ENCODE measurements at places on chromosomes 4 and X.

- no peak for DNase-seq
These were observed 31.1 kb upstream of the WDR17 start for GRCh38 chr4:176034499-176034898.

DNA sequence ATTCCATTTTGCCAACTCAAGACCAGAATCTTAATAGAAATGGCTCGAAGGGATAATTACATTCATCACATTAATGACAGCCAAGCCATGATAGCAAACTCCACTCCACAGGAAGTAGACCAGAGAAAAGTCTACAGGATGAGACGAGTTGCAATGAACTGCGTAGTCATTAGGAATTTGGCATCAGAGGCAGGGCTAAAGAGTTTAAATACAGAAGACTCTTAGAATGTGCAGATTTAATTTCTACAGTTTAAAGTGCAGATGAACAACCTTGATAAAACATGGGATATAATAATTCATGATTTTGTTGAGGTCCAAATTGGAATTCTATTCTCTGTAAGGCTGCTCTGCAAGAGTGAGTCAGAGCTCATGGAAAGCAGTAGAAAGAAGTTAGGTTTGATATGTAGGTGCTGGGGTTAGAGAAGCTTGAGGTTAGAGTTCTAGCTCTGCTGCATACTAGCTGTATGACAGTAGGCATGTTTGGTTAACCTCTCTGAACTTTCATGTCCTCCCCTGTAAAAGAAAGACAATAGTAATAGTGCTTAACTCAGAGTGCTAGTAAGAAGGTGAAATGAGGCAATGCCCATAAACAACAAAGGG lies 32.2 kb downstream of the LNX1 start:
- no peak for DNase-seq

GRCh38 chr4:185534866-185535611 lies at the start of gene PDLIM3:
Gene PDLIM3 (minus strand): TSS chr4:185535507. CDS start chr4:185535434, 73 bp downstream.
- no peak for DNase-seq

- no peak for DNase-seq
These were observed 706.3 kb upstream of the TENM3 start for GRCh38 chr4:181536811-181537434.

DNA sequence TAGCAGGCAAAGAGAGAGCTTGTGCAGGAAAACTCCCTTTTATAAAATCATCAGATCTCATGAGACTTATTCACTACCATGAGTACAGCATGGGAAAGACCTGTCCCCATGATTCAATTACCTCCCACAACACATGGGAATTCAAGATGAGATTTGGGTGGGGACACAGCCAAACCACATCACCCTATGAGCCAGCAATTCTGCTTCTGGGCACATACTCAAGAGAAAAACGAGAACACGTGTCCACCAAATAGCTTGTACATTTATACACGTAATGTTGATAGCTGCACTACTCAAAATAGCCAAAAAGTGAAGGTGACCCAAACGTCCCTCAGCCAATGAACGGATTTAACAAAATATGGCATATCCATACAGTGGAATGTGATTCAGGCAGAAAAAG lies 94.5 kb upstream of the DHRSX start:
- no peak for DNase-seq

DNA sequence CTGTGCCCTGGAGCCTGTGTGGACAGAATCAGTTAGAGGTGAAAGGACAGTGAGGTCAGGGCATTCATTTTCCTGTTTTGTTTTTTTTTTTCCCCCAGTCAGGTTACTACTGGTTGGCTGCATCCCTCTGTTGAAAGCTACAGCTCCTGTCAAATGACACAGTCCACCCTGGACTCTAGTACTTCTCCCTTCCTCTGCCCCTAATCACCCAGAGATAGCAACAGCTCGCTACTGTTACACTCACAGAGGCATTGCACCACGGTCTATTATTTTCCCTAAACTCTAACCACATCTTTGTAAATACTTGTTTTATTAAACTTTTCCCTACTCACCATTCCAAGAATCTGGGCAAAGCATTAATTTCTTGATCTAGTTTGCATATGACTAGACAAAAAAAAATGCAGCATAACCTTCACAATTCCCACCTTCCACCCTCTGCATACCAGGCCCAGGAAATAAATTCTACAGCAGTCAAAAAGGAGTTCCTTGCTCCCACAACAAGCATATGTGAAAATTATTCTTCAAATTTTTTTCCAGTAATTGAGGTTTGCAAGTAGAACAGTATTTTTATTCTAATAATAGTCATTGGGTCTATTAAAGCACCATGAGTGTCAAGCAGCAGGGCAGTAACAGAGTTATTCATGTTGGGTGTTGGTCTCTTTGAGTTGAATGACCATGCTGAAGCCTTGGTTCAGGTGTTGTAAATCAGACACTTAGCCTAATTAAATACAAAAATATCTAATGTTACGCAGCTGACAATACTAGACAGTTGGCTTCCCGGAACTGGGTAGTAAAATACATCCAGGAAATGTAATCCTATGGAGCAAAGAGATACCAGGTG lies 329.2 kb downstream of the INPP4B start:
- no peak for DNase-seq

DNA sequence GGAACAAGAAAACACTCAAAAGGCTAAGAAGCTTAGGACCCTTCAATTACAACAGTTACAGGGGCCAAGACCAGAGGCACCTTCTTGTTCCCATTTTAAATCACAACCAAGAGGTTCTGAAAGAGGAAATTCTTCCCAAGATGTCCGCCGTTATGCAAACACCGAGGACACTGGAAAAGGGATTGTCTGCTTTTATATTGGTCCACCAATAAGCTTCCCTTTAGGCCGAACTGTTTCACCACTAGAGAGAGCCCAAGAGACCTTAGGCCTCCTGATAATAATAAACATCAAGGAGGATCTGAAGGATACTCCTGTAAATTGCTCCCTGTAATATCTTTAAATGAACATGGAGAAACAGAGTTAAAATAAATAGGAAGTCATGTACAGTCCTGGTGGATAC lies 92.6 kb upstream of the NLRP2B start:
- no peak for DNase-seq

GRCh38 chr4:30460818-30461217 lies 259.4 kb upstream of the PCDH7 start:
- no peak for DNase-seq

GRCh38 chrX:20515841-20516461 lies 249.2 kb upstream of the RPS6KA3 start:
- peak; percentile 2 for DNase-seq

- no peak for DNase-seq
These were observed 49.3 kb downstream of the ABCB7 start for GRCh38 chrX:75106772-75107171.

DNA sequence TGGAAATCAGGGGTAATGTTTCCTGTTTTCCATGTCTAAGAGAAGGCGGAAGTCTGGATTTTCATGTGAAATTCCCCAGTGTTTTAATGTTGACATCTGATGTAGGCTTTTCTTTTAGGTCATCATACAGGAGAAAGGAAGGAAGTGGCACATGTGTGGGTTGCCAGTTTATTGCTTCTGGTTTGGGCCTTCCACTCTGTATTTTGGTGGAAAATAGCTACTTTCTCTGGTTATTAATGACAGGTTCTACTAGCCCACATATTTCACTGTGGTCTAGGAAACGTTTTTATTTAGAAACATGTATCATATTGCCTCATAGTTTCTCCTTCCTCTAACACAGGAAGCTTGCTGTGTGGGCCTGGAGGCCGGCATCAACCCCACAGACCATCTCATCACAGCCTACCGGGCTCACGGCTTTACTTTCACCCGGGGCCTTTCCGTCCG lies 7.2 kb downstream of the PDHA1 start:
- no peak for DNase-seq

DNA sequence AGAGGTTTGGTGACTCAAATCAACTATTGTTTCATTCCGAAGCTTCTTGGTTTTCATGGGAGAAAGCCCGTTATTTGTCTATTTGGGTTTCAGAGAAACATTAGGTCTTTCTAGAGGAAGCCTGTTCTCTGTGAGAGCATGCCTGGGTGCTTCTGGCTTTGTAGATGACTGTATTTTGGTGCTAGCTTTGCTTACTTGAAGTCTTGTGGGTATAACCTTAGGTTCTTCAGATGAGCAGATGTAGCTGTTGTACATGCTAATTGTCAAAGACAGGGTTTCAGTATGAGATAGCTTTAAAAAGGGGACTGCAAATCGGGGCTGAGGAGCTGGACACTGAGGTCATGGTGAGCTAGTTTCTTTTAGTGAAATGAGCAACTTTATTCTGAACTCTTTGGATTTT lies 7.9 kb upstream of the STOX2 start:
- no peak for DNase-seq

GRCh38 chr4:112076919-112077608 lies 68.2 kb upstream of the FAM241A start:
- no peak for DNase-seq

GRCh38 chr4:54669831-54670230 lies 12.1 kb downstream of the KIT start:
- no peak for DNase-seq

DNA sequence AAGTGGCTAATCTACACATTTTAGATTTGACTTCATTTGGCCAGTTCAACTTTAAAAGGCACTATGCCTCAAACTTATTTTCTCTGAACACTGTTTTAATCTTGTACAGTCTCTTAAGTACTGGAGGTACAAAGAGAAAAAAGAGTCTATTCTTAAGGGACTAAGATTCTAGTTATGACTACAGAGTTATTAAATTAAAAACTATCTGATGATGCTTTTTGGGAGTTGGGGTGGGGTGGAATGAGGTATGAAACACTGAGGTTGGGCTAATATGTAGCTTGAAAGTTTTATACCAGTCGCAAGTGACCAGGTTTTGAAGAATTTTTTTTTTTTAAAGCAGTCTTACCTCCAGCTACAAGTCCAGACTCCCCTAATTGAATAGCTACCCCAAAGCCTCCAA lies 17.7 kb upstream of the GPR34 start:
- no peak for DNase-seq

GRCh38 chrX:18733287-18733686 lies 25.8 kb downstream of the PPEF1 start:
- no peak for DNase-seq

DNA sequence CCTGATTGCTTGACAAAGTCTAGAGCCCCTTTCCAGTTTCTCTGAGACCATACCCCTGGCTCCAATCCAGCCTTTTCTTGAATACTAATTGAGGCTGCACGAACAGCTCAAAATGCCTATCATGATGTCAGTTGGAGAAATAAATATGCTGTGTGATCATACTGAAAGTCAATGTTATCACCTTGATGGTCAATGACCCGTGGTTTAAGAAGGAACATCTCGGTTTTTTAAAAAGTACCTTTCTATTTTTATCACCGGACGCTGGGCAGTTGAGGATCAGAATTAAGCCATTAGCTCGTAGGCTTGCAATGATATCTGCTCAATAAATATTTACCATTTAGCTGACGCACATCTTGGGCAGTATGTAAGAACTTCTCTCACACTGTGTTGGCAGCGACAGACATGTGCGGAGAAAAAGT lies 852 bp upstream of the WDR44 start:
- no peak for DNase-seq

- no peak for DNase-seq
These were observed 77.0 kb upstream of the SPRY1 start for GRCh38 chr4:123319639-123320038.

DNA sequence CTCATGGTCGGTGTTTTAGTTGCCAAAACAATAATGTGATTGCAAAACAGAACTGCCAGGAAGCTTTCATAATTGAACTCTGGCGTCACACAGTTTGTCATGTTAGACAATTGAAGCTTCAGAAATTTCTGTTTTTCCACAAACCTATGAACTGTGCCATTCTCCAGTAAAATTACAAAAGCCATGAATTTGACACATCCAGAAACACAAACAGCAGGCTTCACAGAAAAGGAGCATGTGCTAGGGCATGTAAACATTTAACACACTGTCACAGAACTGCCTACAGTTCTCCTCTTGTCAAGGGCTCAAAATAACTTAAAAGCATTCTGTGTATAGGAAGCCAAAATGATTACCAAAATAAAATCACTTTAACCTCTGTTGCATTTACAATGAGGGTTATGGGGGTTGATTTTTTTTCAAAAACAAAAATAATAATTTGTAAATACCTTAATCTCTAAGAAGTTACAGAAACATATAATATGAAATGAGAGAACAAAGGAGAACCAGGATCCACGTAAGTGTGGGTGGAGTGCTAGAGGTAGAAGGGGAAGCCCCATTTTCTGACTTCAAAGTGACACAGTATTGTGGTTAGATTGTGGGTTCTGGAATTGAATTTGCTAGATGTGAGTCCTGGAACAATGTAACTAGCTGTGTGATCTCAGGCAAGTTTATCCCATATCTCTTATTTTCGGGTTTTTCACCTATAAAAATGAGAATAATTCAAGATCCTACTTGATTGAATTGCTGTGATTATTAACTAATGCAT lies 295.0 kb downstream of the CENPC start:
- no peak for DNase-seq

GRCh38 chr4:40325406-40326019 lies 9.6 kb upstream of the CHRNA9 start:
- peak; percentile 41 for DNase-seq

GRCh38 chrX:119008110-119008744 lies 33.8 kb downstream of the LONRF3 start:
- DNase-seq: peak; percentile 37

DNA sequence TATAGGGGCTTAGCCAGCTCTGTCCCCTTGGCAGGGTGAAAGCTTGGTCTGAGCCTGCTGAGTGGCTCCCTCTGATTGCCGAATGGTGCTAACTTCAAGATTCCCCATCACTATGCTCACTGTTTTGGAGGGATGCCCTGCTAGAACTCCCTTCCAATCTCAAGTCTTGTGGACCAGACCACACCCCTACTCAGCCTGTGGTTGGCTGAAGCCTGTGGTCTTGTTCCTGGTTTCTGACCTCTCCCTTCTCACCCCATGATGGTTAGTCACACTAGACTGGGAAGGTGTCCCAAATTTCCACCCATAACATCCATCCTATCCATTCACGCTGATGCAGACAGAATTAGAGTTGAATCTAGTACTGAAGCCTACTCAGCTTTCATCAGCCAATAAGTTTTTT lies 184.7 kb upstream of the NDP start:
- DNase-seq: no peak

DNA sequence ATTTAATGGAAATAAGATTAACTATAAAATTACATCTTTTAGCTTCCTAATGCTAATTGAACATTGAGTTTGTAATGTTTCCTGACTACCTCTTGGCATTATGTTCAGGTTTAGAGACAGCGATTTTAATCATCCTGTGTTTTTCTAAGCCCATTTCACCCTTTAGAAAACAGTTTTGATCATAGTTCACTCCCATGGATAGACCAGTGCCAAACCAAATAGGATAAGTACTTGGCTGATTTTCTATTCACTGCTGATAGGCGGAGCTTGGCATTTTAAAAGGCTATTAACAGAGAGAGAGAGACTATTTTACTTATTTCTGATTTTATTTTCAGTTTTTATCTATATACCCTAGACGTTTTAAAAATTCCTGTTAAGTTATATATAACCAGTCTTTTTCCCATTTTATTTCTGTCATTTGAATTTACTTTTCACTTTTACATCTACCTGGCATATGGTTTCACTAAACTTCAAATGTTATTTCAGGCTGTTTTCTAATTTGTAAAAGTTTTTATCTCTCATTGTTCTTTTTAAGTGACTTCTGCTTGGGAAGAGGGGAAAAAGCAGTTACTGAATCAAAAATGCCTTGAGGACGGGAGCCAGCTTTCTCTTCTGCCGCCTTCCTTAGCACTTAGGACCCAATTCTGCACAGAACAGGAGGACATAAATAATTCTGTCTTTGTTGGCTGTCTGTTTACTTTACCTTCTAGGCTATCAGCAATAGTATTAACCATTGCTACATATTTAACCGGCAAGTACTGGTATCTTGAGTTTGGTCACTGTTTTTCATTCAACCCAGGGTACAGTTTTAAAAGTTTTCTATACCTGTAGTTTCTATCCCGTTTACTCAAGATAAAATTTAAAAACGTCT lies 46.4 kb downstream of the SGMS2 start:
- no peak for DNase-seq
